ENCODE measurements at places on chromosomes 7 and 10. TPM values are rescaled to one million over a fixed set of nuclear protein-coding genes. Genes with fewer than 3 reads are reported as not detected.

Gene CYP2C19
- total RNA-seq: not detected

Gene WBP1L
- total RNA-seq: 23.8 TPM

Gene GNGT1
- not detected for total RNA-seq

Gene LRRD1
- not detected for total RNA-seq

DNA sequence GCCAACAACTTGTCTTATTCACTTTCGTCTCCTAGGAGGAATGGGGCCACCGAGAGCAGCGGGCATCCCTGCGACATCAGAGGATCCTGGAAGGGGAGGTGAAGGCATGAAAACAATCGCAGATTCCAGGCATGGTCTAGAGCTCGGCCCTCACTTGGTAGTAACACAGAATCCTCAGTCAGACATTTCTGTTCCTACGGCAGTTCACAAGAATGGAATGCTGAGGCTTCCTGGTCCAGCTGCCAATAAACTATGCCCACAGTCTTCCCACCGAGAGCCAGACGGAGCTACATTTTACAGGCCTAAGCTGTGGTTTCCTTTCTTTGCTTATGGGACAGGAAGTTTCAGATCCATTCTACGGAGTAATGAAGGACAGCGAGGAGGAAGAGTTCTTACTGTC, 75.8 kb downstream of the OR13A1 start:
- H3K27ac ChIP-seq: no peak overlapping the region
- no peaks in the 10 kb centered on the region for H3K27me3 ChIP-seq
- H3K36me3 ChIP-seq: no peaks in the 10 kb centered on the region
- no peak overlapping the region for H3K4me3 ChIP-seq

DNA sequence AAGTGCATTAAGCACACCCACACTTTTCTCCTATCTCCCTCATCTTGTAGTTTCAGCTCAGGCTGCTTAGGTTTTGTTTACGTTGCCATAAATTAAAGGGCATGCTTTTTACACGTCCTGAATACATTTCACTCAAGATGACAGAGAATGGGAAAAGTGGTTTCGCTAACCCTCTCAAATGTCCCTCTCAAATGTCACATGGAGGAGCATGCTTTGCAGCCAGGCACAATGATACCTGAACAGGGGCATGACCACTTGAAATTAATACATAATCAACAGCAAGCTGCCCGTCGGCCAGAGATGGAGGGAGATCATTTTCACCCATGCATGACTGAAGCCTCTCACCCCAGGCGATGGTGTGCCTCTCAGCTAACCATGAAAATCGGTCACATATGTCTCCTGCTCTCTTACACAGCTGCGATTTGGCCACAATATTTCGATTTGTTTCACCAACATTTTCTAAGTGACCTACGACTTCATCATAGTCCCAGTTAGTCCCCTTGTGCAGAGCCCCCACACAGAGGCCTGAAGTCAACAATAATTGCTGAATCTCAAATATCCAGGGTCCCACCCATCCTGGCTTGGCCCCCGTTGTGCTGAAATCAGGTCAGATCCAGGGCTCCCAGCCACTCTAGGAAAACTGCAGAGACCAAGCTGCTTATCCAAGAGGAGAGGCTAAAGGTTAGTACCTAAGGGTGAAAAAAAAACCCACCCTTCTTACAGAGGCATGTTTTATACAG, 373.9 kb upstream of the NFE2L3 start:
- peaks cover 17% of the 10 kb centered on the region for H3K27me3 ChIP-seq
- no peaks in the 10 kb centered on the region for H3K36me3 ChIP-seq
- H3K4me1 ChIP-seq: no peaks in the 10 kb centered on the region
- H3K27ac ChIP-seq: no peak overlapping the region

- H3K4me1 ChIP-seq: peaks cover 42% of the 10 kb centered on the region
- no peaks in the 10 kb centered on the region for H3K36me3 ChIP-seq
- DNase-seq: peak; percentile 95
- peak overlapping the region; percentile 95 for H3K27ac ChIP-seq
- no peaks in the 10 kb centered on the region for H3K27me3 ChIP-seq
Measured at GRCh38 chr7:17600340-17600752, 301.9 kb downstream of the AHR start.

DNA sequence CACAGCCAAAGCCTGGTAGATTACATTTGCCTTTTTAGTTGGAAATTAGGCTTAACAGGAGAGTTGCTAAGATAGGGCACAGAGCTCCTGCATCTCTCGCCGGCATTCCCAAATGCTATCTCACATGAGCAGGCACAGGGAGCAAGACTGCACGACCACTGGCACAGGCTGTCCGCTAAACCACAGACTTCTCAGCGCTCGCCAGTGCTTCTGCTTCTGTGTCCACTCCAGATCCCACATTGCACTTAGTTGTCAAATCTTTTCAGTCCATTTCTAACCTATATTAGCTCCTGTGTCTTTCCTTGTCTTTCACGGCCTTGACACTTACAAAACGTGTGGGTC, 138.9 kb downstream of the EGFR start:
- H3K4me3 ChIP-seq: no peak overlapping the region
- H3K36me3 ChIP-seq: peaks cover 60% of the 10 kb centered on the region
- peak overlapping the region; percentile 86 for H3K27ac ChIP-seq
- H3K27me3 ChIP-seq: no peaks in the 10 kb centered on the region

- H3K4me1 ChIP-seq: peaks cover 16% of the 10 kb centered on the region
- H3K36me3 ChIP-seq: no peaks in the 10 kb centered on the region
- H3K27me3 ChIP-seq: no peaks in the 10 kb centered on the region
- H3K27ac ChIP-seq: no peak overlapping the region
Measured at GRCh38 chr10:12638103-12638502, 288.8 kb downstream of the CAMK1D start.

DNA sequence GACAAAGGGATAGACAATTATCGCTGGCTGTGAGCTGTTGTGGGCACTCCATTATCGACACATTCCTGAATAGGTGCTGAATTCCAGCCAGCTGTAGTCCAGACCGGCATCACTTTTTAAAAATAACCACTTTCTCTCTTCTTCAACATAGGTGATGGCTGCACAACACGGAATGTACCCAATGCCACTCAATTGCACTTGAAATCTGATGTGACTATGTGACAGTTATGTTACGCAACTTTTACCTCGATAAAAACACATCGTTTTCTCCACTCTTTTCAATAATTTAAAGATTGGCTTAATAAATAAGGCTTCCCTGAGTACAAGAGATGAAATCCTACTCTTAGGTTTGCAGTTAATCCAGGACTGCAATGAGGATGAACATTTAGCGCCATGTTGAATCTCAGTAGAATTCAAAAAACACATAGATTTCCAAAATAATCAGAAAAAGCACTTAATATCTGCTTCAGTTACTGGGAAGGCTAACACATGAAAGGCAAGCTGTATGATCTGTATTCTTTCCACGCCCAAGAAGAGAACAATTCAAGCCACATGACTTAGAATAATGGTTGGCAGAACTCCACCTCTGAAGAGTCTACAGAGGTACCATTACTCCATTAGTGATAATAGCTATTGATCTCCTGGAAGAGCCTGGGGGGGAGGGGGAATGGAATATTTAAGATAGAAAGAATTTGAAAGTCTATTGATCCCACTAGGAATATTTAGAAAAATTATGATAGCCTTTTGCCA, 3.6 kb downstream of the YWHAG start:
- H3K4me3 ChIP-seq: 0 out of 2 replicates have a peak overlapping the region, but pooled peaks have one; percentile 95
- peaks cover 55% of the 10 kb centered on the region for H3K36me3 ChIP-seq
- H3K4me1 ChIP-seq: peaks cover 23% of the 10 kb centered on the region
- no peak for DNase-seq

DNA sequence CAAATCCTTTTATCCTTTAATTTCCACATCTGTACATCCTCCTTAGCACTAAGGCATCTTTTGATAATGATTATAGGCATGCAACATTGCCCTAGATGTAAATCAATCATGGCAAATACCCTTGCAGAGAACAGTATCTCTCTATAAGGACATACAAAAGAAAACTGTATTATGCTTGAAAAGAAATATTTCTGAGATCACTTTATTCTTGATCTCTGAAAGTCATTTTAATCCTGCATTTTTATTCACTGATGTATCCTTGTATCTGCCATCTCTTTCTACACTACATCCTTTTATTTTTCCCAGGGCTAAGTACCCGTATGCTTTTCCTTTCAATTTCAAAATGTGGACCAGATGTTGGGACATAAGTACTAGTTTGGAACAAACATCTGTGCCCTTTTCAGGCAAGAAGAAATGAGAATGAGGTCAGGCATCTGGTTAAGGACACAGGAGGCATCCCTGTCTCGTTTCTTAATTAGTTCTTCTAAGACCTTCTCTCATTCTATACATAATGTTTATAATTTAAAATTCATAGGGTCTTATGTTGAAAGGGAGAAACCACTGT, 338.6 kb downstream of the CNTNAP2 start:
- no peak overlapping the region for H3K27ac ChIP-seq
- H3K27me3 ChIP-seq: no peaks in the 10 kb centered on the region
- DNase-seq: no peak
- no peaks in the 10 kb centered on the region for H3K4me1 ChIP-seq
- H3K36me3 ChIP-seq: no peaks in the 10 kb centered on the region
- H3K4me3 ChIP-seq: no peak overlapping the region

DNA sequence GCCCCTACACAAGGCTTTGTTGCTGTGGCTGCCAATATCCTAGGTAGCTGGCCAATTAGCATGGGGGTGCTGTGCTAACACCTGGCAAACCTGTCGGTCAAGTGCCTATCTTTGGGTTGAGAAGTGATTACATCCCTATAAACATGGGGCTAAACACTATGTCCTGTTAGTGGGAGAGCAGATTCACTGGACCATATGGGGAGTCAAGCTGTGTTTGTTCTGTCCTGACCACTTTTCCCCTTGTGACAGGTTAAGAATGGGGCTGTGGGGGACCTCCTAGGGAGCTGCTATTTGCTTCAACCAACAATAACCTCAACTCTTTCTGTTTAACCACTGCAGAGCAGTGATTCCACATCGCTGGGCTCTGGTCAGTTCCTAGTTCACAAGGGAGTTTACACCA, 151.5 kb upstream of the AOAH start:
- no peaks in the 10 kb centered on the region for H3K4me1 ChIP-seq
- H3K4me3 ChIP-seq: no peak overlapping the region
- H3K36me3 ChIP-seq: no peaks in the 10 kb centered on the region
- peaks cover 17% of the 10 kb centered on the region for H3K27me3 ChIP-seq
- DNase-seq: no peak

DNA sequence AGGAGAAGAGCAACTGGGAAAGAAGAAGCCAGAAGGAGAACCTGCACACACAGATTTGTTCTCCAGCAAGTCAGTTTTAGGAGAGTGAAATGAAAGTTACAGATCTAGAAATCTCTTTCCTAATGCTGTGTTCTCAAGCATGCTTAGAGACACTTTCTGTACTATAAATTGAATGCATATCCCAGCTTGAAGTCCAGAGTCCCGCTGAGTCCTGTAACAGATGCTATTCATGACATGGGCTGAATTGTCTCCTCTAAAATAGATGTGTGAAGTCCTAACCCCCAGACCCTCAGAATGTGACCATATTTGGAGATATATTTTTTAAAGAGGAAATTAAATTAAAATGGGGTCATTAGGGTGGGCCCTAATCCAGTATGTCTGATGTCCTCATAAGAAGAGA, 46.9 kb upstream of the GJD4 start:
- no peak overlapping the region for H3K4me3 ChIP-seq
- H3K4me1 ChIP-seq: peaks cover 10% of the 10 kb centered on the region
- H3K27me3 ChIP-seq: no peaks in the 10 kb centered on the region
- peaks cover 24% of the 10 kb centered on the region for H3K36me3 ChIP-seq
- no peak overlapping the region for H3K27ac ChIP-seq

DNA sequence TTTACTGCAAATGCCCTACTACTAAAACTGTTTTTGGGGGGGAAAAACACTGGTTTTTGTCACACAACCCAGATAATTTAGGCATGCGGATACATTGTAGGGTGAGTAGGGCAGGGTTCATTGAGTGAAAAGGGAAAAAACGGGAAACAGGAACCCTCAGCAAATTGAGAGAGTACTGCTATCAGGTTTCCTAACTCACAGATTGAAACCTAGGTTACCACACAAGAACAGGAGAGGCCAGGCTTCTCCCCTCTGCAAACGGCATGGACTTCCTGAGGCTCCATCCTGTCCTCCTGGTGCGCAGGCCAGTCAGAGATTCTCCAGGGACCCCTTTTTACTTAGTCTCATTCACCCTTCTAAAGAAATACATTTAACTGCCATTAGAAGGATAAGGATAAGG, 30.6 kb downstream of the AVL9 start:
- no peak for DNase-seq
- H3K27me3 ChIP-seq: no peaks in the 10 kb centered on the region
- no peak overlapping the region for H3K4me3 ChIP-seq
- H3K27ac ChIP-seq: no peak overlapping the region

- no peak overlapping the region for H3K27ac ChIP-seq
- DNase-seq: no peak
- no peak overlapping the region for H3K4me3 ChIP-seq
- H3K27me3 ChIP-seq: peaks cover 68% of the 10 kb centered on the region
Measured at GRCh38 chr10:49332333-49332732, 33.4 kb downstream of the C10orf71 start.

- no peak for DNase-seq
- no peaks in the 10 kb centered on the region for H3K27me3 ChIP-seq
- H3K27ac ChIP-seq: no peak overlapping the region
- H3K4me1 ChIP-seq: no peaks in the 10 kb centered on the region
- peaks cover 4% of the 10 kb centered on the region for H3K36me3 ChIP-seq
Measured at GRCh38 chr7:116871061-116871700, 8.8 kb downstream of the CAPZA2 start.

DNA sequence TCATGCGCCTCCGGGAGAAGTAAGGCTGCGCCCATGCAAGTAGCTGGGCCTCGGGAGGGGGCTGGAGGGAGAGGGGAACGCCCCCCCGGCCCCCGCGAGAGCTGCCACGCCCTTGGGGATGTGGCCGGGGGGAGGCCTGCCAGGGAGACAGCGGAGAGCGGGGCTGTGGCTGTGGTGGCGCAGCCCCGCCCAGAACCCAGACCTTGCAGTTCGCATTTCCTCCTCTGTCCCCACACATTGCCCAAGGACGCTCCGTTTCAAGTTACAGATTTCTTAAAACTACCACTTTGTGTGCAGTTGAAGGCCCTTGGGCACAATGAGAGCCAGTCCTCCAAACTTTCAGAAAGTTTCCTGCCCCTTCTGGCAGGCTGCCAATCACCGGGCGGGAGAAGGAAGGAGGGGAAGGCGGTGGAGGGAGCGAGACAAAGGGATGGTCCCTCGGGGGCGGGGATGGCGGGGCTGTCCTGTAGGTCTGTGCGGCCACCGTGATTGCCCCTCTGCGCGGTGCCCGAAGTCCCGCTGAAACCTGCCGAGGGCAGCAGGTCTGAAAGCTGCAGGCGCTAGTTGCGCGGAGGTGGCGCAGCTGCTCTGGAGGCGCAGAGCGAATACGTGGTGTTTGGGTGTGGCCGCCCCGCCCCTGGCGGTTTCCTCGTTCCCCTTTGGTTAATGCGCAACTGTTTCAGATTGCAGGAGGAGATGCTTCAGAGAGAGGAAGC, 2.1 kb downstream of the VIM start:
- peak; percentile 70 for DNase-seq
- H3K27me3 ChIP-seq: no peaks in the 10 kb centered on the region
- H3K4me3 ChIP-seq: peak overlapping the region; percentile 87
- peak overlapping the region; percentile 84 for H3K27ac ChIP-seq
- H3K36me3 ChIP-seq: peaks cover 21% of the 10 kb centered on the region

GRCh38 chr7:83201355-83201754, 38.7 kb upstream of the PCLO start:
- no peak for DNase-seq
- no peaks in the 10 kb centered on the region for H3K27me3 ChIP-seq
- H3K4me3 ChIP-seq: no peak overlapping the region
- no peaks in the 10 kb centered on the region for H3K36me3 ChIP-seq
- H3K4me1 ChIP-seq: 0 out of 2 replicates have a peak, but pooled peaks cover 5% of the 10 kb centered on the region

Measured in PC-3 (cell line).